ENCODE measurements at places on chromosomes 6 and 20.

- no peak for DNase-seq
Observed at GRCh38 chr6:90446164-90446563, 140.7 kb downstream of the MAP3K7 start.

DNA sequence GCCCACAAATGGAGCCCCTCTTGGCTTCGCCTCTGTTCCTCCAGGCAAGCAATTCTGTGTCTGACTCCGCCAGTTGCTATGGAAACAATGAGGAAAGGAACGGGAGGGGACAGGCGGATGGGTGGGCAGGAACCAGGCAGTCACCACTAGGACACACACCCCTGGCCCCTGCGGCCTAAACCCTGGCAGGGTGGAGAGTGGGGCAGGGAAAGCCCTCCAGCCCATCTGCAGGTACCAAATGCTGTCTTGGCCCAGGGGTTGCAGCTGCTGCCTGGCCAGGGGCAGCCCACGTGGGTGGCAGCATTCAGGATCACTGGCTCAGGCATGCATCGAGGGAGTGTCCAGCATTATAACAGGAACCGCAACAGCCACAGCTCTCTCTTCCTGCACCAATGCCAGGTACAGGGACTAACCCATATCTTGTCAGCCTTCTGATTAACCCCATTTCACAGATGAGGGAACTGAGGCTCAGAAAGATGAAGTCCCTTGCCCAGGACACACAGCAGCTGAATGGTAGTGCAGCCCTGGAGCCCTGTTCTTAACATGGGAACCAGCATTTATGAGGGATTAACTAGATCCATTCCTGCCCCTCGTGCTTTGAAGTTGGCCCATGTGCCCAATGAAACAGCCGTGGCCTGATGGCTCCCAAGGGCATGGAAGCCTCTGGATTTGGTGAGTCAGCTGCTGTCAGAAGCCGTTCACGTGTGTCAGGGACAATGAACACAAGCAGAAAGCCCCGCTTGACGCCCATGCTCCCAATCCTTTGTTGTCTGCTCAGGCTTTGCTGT is 66.3 kb downstream of the NOL4L start:
- DNase-seq, result no peak

DNA sequence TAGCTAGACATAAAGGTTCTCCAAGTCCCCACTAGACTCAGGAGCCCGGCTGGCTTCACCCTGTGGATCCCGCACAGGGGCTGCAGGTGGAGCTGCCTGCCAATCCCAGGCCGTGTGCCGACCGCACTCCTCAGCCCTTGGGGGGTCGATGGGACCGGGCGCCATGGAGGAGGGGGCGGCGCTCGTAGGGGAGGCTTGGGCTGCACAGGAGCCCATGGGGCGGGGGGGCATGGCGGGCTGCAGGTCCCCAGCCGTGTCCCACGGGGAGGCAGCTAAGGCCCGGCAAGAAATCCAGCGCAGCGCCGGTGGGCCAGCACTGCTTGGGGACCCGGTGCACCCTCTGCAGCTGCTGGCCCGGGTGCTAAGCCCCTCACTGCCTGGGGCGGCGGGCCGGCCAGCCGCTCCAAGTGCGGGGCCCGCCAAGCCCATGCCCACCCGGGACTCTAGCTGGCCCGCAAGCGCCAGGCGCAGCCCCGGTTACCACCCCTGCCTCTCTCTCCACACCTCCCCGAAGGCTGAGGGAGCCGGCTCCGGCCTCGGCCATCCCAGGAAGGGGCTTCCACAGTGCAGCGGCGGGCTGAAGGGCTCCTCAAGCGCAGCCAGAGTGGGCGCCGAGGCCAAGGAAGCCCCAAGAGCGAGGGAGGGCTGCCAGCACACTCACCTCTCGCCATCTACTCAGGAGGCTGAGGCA is 26.5 kb upstream of the ID1 start:
- DNase-seq, result no peak

DNA sequence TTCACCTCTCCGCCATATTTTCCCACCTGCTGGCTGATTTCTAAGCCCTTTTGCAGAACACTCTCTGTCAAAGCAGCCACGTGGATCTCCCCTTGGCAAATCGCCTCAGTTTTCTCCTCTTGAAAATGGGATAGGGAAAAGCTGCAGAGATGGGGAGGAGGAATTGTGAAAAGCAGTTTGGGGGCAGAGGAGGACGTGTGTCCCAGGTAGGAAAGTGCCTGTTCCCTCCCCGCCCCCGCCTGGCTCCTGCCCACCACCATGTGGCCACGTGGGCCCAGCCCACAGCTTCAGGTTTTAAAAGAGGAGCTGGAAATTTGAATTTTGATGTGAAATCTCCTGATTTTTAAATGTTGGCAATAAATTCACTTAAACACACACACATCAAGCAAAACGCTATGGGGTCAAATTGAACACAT is 3.6 kb upstream of the CEBPB start:
- DNase-seq, result no peak

GRCh38 chr6:101392586-101393230 is 800 bp upstream of the GRIK2 start:
- DNase-seq, result no peak

DNA sequence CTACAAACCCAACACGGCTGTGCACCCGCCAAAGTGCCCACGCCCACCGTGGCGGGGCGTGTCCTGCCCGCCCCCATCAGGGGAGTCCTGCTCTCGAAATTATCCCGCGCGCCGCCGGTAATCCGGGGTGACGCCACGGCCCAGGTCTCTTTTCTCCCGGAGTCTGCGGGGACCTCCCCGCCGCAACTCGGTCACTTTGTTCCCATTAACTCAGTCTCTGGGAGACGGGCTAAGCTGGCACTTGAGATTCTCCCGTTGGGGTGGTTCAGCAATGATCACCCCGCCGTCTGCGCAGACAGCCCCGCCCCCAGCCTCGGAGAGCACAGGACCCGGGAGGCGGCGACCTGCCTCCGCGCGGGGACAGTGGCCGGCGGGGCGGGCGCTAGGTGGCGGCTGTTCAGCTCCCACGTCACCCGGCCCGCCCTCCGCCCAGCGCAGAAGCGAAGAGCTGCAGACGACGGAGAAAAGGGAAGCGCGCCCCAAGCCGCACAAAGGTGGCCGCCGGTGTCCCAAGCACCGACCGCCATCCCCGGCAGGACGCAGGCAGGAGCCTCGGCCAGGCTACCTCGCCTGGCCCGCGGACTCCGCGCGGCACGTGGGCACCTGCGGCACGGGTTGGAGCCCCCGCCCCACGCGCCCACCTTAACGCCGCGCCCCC is 31.5 kb downstream of the SF3B5 start:
- DNase-seq, result peak; percentile 88

DNA sequence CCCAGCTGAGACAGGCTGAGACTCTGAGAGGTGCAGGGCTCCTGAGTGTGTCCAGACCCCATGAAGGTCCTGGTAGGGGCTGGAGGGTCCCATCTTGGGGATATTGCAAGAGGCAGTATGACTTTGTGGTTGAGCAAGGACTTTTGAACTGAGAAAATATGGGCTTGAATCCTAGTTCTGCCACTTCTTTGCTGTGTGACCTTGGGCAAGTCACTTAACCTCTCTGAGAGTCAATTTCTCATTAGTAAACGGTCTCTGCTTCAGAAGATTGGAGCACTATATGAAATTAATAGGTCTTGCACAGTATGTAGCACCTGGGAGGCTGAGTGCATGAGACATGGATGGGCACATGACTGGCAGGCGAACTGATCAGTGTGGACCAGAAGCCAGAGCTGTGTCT is 42.7 kb downstream of the TFEB start:
- no peak for DNase-seq

- no peak for DNase-seq
Observed at GRCh38 chr6:98587555-98587954, 246.8 kb upstream of the POU3F2 start.

GRCh38 chr6:55901765-55902270 is 26.4 kb upstream of the BMP5 start:
- no peak for DNase-seq

DNA sequence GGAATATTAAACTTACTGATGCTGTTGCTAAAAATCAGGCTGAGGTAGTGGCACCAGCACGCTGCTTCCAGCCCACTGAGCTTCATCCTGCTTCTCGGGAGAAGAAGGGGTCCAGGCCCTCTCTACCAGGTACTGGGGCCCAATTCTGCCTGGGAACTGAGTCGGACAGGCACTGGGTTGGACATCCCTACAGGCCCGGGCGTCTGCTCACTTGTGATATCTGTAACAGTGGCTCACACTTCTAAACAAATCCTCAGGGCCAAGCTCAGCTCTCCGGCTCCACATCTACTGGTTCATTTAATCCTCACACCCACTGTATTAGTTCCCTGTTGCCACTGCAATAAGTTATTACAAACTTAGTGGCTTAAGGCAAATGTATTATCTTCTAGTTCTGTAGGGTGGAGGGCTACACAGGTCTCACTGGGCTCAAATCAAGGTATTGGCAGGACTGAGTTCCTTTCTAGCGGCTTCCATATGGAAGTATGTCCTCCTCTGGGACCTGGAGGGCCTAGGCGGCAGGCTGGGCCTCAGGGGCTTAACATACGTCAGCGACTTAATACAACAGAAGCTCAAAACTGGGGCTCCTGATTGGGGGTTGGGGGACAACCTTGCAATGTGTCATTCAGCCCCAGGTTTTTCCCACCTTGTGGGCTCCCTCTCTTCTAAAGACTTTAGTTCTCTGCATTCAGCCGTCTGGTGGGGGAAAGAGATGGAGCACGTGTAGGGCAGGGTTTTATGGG is 1.6 kb upstream of the KCNK15 start:
- no peak for DNase-seq

DNA sequence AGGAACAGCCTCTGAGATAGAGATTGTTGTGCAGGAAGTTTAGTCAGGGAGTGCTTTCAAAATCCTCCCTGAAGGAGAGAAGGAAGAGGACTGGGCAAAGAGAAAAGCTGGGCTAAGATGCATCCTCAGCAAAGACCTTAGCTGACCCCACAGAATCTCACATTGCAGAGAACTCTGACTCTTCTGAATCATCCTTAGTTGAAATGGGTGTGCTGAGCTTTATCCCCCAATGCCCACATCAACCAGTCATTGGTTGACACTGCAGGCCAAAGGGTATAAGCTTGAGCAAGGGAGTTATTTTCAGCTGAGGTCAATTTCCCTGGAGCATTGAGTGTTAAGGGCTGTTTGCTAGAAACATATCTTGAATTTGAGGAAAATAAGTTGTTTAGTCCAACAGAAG is 732.2 kb downstream of the CBLN4 start:
- DNase-seq, result no peak

GRCh38 chr6:165988757-165989456 is 178.7 kb downstream of the TBXT start:
- DNase-seq, result no peak

DNA sequence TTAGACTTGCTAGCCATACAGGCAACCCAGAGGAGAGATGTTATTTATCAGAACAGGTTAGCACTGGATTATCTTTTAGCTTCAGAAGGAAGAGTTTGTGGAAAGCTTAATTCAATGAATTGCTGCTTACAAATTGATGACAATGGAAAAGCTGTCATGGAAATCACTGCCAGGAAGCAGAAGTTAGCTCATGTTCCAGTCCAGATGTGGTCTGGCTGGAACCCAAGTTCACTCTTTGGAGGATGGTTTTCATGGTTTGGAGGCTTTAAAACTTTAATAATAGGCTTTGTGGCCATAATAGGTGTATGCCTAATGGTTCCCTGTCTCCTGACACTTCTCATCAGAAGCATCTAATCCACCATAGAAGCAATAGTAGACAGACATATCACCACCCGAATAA is 699.0 kb downstream of the PHF3 start:
- DNase-seq, result no peak

DNA sequence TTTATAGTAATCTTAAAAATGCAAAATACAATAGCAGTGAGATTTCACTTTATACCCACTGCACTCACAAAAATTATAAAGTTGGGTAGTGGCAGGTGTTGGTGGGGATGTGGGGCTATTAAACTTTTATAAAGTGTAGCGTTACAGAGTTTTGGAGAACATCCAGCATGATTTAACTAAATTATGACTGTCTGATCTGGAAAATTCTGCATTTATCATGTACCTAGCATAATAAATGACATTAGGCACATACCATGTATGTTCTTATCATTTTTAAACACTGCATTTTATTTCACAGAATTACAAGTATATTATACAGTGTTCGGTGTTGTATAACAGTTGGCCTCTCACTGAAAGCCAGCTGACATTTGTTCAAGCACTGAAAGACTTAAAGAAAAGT is 169.9 kb downstream of the ADGB start:
- no peak for DNase-seq

DNA sequence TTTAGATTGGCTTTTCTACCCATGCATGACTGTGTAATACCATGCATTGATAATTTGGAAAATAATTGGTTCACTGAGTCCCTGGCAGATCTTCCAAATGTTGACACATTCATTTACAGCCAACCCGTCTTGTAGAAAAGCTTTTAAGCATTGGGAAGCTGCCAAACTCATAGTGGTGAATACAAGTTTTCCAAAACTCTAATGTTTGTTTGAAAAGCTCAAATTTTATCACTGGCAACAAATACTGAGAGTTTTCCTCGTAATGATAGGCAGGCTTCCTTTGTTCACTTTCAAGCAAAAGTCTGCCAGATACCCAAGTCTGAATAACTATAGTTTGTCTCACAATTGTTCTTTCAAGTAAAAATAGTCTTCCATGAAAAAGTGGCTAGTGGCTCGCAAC is 143.0 kb downstream of the FIG4 start:
- DNase-seq, result no peak

DNA sequence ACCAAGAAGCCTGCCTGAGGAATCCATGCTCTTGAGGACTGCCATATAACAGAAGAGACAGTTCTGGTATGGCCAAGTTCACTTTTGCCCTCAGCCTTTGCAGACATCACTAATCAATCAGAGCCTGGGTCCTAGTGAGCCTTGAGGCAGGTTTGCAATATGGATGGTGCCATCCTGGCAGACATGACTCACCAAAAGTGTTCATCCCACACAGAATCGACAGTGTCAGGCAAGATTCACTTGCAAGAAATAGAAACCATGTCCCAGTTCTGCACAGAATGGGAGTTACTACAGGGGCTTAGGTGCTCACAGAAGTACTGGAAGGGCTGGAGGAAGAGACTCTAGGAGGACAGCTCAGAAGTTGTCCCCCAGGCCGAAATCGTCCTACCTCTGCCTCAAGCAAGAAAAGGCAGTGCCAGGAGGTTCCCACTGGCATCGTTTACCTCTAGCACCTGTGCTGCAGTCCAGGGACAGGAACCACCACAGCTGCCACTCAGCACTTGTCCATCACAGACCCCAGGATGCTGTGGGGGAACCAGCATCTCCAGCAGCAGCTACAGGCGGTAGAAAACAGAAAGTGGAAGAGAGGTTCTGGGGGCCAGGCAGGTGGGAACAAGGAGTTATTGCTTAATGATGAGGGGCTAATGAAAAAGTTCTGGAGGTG is 42.6 kb upstream of the PHACTR3 start:
- DNase-seq, result no peak

DNA sequence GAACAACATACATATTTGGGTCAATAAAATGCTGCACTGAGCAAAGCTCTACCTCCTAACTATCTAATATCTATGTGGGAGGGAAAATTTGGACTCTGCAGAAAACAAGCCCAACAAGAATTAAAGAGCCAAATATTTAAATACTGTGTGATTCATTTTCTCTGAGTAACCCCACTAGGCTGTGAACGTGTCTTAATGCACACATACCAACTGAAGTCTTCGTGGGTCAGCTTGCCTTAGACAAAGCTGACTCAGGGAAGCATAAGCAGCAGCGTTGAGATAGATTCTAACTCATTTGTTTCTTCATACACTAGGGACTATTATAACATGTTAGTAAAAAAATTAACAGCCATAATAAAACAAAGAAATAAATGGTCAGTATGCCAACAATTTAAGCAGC is 114.3 kb downstream of the GJA1 start:
- no peak for DNase-seq
